OCI-LY7 (cell line): ENCODE measurements at places on chromosomes 2 and 18.

DNA sequence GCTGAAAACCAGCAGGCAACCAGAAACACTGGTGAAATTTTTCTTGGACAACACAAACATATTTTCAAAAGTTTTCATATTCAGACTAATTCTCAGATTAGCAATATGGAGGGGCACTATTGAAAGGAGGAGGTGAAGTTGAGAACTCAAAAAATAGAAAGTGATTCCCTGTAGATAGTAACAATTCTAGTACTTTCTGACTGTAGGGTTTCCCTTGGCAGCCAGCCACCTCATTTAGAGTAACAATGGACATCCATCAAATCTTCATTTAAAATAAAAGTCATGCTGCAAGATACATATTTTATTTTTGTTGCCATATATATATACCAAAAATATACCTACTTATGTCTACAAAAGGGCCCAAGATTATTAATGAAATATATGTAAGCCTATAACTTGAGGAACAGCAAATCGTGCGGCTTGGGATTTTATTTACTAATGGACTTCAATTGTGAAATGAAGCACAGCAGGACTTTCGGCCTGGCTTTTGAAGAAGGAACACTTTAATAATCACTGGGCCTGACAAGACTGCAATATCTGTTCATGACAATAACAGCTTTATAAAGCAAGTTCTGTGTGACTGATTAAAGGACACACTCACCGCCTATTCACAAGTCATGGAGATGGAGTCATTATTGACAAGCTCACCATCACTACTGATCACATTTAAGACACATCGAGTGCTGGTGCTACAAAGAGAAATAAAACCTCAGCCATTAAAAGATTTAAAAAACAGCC lies 6.8 kb upstream of the NR4A2 start:
- DNase-seq: no peak

GRCh38 chr2:12513339-12513738 lies 203.4 kb upstream of the TRIB2 start:
- DNase-seq: no peak

DNA sequence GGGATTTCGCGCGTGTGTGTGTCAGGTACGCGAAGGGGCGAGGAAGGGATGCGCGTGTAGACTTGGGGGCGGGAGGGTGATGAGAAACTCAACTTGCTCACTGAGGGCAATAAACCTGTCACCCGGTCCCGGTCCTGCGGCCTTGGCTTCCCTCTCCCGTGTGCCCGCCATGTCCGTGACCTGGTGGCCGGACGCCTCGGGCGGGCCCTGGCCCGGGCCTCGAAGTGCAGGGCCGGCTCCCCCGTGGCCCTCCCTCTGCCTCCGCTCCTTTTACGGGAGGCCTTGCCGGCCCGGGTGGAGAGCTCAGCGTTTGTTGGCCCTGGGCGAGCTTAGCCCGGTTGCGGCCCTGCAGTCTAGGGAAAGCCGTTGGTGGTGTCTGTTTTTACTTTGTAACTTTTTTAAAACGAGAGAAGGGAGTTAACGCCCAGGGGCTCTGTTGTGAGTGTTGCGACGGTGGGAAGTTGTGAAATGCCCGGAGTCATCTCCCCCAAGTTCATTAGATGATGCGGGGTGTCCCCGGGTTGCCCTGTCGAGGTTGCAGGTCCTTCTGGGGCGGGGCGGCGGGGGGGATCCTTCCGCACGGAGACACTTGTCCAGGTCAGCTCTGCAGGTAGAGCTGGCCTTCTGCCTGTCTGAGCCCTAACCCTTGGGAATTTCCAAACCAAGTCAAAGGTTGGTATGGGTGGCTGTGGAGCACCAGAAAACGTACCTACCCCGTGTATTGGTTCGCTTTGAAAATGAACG lies 883 bp downstream of the SMCHD1 start:
- DNase-seq: peak; percentile 55

DNA sequence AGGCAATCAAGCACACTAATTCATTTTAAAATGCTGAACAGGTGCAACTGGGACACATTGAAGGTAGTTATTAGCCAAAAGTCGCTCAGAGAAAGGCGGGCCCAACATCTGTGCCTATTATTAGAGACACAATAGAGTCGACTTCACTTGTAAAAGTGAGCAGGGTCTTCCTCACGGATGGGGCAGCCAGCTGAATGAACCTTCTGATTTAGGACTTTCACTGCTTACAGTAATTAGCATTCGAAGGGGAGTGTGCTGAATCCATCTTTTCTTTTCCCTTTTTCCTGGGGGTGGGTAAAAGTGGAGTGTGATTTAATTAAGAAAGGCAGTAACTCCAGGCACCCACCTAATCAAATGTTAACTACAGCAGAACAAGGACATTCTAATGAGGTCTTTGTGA lies 677.7 kb downstream of the DCDC2C start:
- DNase-seq: no peak

- peak; percentile 13 for DNase-seq
These were observed 152.5 kb upstream of the AQP4 start for GRCh38 chr18:27017901-27018500.

GRCh38 chr2:96841701-96842495 lies 1.9 kb downstream of the ANKRD23 start:
- no peak for DNase-seq

DNA sequence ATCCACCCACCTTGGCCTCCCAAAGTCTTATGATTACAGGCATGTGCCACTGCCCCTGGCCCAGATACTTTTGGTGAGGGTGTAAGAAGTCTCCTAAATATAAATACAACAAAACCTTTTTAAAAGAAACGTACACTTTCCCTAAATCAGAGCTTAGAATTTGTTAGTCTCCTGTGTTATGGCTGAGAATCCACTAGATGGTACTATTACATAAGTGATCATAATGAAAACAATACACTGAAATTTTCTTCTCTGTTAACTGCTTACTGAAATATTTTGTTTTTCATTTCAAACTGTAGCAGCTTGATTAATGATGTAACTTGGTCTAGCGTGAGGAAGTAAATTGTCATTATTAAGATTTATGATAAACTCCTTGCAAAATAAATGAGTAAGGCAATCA lies 74.8 kb upstream of the FAM98A start:
- peak; percentile 29 for DNase-seq

DNA sequence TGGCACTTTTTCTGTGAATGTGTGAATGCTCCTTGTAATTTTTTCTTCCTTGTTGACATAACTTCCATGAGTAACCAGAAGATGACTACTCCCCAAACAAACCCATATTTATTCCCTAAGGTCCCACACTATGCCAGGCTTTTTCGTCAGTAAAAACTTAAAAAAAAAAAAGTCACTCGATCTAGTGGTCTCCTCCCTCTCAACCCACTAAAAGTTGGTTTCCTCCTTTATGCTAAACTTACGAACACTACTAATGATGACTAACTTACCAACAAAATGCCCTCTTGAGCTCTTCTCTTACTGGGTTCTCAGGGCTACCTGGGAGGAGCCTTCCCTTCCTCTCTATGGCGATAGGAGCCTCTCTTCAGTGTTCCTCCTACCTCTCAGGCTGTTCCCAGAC lies 18.2 kb downstream of the ACVR1 start:
- DNase-seq: no peak

- DNase-seq: no peak
These were observed 184.3 kb downstream of the GULP1 start for GRCh38 chr2:188475945-188476344.

DNA sequence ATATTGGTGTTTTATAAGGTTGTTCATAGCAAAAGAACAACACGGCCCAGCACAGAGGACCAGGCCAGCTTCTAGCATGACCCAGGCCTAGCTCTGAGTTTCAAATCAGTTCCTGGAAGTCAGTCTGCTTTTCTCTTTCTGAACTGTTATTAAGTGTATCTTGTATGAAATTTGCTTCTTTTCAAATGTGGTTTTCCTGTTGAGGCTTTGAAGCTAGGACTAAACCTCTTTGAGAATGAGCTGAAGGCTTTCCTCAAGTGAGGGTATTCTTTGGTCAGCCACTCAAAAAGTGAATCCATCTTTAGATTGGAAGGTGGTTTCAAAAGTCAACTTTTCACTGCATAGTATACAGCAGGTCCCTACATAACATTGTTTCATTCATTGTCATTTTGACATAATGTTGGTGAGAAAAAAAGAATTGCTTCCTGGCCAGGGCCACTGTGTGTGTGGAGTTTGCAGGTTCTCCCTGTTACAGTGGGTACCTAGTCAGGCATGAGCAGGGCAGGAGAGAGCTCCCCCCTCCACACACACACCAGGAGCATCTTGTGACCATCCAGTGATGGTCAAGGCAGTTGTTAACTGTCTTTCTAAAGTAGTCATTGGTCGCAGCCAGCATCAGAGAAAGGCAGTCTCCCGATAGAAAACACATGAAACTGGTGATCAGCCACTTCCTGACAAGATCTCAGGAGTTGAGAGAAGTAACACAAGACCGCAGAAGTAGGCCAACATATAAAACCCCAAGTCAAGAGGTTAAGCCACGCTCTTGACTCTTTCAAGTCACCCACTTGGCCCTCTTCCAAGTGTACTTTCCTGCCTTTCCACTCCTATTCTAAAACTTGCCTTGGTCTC lies 6.7 kb upstream of the ACAA2 start:
- DNase-seq: no peak

DNA sequence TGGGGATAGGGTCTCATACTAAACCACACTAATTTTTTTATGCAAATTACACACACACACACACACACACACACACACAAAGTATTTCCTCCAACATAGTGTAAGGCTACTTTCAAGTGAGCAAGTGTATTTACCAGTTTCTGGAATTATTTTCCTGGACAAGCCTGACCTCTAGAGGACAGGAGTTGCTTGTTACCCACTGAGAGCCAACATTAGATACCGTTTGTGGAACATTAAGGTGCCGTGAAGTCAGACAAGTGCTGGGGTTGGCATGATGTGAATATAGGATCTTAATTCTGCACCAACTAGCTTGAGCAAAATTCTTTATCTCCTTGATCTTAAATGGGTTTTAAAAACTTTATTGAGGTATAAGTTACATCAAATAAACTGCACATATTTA lies 39.3 kb upstream of the SERPINB2 start:
- DNase-seq: peak; percentile 12

DNA sequence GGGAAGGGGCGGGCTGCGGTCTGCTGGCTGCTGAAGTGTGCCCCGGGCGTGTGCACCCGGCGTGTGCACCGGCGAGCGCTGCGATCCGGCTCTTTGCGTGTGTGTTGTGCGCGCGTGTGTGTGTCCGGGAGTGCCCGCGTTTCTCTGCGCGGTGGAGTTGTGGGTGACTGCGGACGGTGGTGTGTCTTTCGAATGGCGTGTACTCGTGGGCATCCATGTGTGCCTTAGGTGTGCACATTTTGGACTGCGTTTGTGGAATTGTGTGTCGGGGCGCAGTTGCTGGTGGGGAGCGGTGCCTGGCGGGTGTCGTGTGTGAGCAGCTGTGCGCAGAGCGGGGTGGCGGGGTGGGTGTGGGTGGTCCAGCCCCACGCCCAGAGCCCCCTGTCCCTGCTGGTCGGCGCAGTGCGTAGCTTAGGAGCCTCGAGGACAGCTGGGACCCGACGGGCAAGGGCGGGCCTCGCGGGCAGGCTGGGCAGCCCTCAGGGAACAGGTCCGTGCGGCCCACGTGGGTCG lies 533 bp downstream of the HPCAL1 start:
- no peak for DNase-seq

- no peak for DNase-seq
These were observed 84.0 kb downstream of the RTN4 start for GRCh38 chr2:54966165-54966832.

DNA sequence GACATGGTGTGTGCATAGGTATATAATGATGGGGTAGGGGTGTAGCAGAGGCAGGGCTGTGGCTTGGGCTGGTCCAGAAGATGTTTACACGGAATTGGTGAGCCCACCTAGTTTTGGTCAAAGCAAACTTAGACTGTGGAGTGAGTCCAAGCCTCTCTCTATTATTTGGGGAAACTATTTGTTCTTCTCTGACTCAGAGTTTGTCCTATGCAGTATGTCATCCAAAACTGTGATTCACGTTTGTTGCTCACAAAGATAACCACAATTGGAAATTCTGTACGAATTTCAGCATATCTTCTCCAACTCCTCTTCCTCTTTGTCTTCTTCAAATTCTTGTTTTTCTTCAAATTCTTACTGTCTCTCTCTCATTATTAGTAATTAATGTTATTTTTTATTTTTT lies 292.9 kb downstream of the XIRP2 start:
- DNase-seq: no peak

GRCh38 chr2:169718930-169719504 lies 14.6 kb upstream of the KLHL23 start:
- no peak for DNase-seq

DNA sequence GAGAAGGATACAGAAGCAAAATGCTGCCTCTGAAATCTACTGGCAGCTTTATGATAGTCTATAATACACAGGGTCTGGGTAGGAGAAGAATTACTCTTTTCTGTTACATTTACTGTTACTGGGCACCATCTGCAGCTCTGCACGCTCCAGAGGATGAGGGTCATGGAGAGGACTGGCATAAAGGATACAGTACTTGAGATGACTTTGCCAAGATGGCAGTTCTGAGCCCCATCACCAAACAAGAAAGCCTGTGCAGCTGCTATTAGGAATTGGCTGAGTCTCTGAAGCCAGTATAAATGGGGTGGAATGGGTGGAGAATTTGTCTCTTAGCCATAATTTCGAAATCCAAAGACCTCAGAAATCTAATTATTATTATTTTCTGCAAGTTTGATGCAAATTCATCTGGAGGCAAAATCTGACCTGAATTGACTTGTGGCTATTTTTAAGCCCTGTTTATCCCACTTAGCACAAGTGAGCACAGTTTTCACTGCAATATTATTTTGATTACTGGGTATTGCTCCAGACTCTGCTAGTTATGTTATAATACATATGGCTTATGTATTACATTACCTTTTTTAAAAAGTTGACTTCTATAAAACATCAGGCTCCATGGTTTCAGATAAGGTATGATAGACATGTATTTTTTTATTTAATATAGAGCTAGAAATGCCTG lies 579.5 kb downstream of the MBD2 start:
- DNase-seq: no peak

GRCh38 chr18:76953583-76954233 lies 131.4 kb downstream of the ZNF236 start:
- DNase-seq: no peak

DNA sequence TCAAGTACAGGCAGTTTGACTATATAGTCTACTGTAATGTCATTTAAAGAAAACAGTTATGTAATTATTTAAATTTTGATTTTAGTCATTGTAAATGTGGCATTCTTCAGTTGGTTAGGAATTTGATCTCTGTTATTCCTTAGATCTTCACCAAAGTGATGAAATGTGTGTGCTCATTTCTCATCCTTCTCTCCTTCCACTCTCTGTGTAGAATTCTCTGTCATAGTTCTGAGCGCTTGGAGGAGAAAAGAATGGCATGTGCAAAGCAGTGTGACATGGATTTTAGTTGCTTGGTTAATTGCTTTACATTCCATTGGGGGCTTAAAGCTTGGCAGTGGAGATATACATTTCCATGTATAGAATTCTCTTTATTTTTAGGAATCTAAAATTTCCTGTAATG lies 14.8 kb downstream of the PIK3C3 start:
- no peak for DNase-seq
